ENCODE measurements at places on chromosomes 7 and 10. TPM values are rescaled to one million over a fixed set of nuclear protein-coding genes. Genes with fewer than 3 reads are reported as not detected.

Gene NPTX2
- total RNA-seq, result not detected

Gene ITPRID1
- not detected for total RNA-seq

Gene FEZF1
- total RNA-seq, result not detected

Gene TMEM130
- not detected for total RNA-seq

Gene PDE1C
- not detected for total RNA-seq

Gene GATAD1
- 28.0 TPM for total RNA-seq

GRCh38 chr10:79244841-79245504 is 102.3 kb upstream of the PPIF start:
- DNase-seq, result no peak

GRCh38 chr7:100865938-100866728 is 1.1 kb upstream of the TRIP6 start:
- DNase-seq, result peak; percentile 53

DNA sequence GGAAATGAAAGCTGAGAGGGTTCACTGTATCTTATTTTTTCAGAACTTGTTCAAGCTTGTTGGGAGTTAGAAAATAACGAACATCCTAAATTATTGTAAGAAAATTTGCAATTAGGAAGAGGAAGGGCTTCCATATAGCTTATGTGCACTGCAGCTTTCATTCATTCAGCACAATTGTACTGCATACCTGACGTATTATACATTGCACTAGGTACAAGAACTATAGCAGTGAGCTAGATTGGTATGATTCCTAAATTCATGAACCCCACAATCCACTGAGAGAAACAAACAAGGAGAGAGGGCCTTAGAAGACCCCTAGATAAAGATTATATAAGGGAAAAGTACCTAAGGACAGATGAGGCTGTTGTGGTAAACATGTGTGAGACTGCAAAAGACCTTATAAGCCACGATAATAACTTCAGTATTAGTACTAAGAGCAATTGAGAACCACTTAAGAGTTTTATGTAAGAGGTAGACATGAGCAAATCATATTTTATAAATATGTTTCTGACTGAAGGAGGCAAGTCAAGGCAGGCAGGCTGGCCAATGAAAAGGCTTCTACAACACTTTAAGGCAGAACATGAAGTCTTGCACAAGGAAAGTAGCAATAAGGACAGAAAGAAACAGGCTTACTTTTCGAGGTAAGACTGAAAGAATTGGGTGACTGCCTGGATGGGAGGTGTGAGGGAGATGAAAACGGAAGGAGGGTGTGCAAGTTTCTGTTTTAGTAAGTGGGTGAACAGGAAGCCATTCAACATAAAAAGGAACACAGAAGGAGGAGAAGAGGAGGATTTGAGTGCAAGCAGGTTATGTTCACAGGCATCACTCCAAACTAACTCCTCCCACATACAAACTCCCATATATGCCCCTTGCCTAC is 77.9 kb upstream of the LRRN3 start:
- DNase-seq, result no peak

DNA sequence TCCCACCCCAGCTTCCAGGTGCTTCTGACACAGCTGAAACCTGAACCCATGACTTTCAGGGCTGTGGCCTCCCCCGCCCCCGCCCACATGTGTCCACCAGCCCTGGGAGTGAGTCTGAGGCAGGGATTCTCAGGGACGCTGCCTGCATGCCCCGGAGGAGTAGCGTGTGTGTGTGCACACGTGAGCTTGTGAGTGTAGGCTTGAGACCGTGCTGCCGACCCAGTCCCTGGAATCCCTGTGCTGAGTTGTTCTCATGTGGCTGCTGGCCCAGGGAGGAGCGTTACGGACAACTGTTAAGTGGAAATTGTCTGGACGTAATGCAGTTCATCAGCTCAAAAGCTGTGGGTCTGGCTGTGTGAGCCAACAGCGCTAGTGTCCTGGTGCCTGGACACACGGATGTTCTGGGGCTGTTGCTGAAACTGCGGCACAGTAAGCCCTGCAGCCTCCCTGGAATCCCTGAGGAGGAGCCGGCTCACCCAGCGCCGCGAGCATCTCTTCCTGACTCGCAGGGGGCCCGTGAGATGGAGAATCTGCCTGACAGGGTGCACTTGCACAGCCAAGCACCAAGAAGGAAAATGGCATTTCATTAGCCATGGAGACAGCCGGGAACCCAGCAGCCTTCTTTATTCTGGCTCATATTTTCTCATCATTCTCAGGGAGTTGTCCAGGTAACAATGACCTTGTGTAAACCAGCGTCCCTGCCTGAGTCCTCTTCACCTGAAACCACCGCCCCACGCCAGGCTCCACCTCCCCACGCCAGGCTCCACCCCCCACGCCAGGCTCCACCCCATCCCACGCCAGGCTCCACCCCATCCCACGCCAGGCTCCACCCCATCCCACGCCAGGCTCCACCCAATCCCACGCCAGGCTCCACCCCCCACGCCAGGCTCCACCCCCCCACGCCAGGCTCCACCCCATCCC is 603.9 kb downstream of the PTPRN2 start:
- DNase-seq, result no peak

DNA sequence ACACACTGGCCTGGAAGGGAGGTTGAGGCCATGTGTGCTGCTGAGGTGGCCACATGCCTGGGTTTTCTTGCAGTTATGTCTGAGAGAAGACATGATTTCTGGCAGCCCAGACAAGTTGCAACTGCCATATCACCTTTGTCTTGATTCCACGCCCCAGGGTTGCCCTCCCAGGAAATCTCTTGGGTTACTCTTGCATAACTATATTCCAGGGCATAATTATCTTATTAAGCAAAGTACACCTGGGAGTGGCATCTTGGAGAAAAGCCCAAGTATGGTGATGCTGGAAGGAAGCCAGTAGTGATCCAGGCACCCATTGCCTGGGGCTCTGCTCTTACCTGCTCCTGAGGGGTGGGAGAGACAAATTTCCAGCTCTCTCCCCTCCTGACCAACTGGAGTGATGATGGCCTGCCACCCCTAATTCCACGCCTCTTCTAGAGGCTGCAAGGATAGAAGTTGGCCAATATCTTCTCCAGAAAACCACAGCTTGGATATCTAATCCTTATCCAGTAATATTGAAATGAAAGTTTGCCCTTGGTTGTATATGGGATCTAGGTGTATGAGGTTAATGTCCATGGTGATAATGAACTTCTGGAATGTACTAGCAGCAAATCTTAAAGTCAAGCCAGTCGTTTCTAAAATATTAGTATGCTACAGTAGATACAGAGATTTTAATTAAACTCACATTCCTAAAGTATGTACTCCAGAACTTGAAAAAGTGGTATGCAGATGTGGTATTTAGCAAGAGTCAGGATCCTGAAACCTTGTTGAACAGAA is 5.0 kb downstream of the AKR1B10 start:
- no peak for DNase-seq

DNA sequence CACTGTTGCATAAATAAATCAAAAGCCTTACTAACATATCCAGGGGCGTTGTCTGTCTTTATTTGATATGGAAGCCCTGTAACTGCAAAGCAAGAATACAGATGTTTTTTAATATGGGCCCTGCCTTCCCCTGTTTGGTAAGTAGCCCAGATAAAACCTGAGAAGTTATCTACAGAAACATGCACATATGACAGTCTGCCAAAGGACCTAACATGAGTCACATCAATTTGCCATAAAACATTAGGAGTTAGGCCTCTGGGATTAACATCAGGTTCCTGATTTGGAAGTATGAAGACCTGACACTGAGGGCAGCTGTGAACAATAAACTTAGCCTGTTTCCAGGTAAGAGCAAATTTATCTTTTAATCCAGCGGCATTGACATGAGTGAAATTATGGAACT is 1588.8 kb downstream of the REEP3 start:
- DNase-seq, result no peak

DNA sequence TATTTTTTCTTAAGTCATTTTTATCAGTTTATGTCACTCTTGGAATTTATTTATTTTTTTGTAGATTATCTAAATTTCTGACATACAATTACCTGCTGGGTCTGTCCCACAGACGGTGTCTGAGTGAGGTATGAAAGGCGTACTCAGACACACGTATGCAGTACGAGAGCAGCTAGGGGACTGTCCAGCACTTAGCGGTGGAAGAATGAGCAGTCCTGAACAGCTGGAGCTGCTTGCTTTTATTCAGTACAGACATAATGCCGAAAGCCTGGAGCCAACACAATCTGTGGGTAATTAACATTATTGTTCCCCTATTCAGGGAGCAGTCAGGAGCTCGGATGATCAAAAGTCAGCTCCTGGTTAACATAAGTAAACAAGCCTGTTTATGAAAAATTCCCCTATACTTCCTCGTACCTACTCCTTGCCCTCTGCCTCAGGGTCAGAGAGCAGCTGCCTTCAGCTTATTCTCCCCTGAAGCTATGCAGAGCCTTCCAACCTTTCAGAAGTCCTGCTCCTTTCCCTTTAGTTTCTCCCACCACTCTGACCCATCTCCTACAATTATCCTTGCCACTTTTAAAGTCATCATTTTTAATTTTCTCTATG is 488.0 kb upstream of the POM121L12 start:
- no peak for DNase-seq

GRCh38 chr7:142301923-142302550 is 44.2 kb upstream of the PRSS58 start:
- DNase-seq, result no peak

GRCh38 chr7:134593530-134594392 is 44.9 kb downstream of the AKR1B15 start:
- DNase-seq, result no peak

DNA sequence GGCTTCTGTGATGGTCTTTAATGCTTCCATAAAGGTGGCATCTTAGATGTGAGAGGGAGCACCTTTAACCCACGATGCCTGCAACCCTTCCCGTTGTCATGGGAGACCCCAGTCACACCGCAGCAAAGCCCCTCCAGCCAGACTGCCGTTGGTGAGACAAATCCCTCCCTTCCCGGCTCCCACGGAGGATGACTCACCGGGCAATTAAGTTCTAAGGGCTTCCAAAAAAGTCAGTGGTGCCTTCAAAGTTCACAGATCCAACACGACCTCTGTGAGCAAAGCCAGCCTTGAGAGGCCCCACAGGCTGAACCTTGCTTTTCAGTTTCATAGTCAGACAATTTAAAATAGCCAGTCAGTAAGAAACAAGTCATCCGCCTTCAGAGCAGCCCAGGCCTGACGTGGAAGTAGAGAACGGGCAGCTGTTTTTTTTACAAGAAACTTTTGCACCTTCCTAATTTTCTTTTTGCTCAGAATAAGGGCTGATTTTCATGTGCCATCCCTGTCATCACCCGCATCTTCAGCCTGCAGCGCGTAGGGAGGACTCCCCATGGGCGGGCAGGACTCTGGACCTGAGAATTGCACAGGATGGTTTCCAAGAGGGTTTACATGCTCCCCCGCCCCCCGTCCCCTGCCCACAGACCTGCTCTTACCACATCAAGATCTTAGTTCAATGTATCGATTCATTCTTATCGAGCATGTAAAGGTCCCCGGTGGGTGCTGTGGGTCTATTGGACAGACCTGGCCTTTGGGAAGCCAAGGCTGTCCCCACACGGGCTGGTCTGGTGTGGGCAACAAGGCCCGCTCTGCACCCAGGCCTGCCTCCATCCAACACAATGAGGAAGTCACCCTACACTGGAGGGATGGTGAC is 333.9 kb downstream of the DNAJB6 start:
- peak; percentile 12 for DNase-seq

DNA sequence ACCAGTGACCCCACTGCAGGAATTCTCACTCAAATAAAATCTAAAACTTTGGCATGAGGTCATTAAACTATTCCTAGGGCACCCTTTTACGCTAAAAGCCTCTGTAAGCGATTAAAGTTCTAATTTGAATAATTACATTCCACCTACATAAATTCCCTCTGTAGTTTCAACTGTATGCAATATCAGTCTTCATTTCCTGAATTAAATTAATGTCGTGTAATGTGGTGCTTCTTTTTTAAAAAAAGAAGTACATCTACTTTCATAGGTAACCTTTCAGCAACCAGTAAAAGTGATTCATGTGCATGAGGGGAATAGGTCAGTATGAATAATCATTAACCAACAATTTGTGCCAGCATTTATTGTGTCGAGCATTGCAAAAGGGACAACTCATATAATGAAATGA is 44.7 kb downstream of the IMMP2L start:
- no peak for DNase-seq

GRCh38 chr7:9889554-9889953 is 1084.1 kb upstream of the PHF14 start:
- no peak for DNase-seq

GRCh38 chr7:147231275-147231674 is 1114.7 kb downstream of the CNTNAP2 start:
- no peak for DNase-seq

GRCh38 chr10:102055647-102056419 is at the start of gene ARMH3:
TSS of gene ARMH3 (minus strand) at chr10:102056173. CDS start at chr10:102040114, 16,059 bp downstream.
- peak; percentile 90 for DNase-seq

GRCh38 chr7:129498021-129498420 is 4.3 kb upstream of the SMKR1 start:
- no peak for DNase-seq
